CD8-positive, alpha-beta memory T cell (primary cell): ENCODE measurements at places on chromosomes 12 and 14.
A peak's percentile ranks its signal among the peaks of the same experiment; 100 is the strongest.

DNA sequence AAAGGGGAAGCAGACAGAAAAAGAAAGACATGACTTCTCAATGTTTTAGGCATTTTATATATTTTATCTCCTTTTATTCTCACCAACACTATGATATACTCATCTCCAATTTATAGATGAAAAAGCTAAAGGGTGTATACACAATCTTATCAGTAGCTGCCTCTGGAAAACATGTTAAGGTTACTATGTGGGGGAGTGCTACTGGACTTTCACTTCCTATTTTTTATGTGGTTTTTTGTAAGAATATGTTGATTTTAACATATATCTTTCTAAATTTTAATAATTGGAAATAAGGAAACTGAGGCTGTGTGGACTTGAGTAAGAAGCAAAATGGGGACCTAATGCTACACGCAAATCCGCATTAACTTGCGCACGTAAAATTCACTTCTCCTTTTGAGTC lies 99.6 kb upstream of the PDE3A start:
- no peak overlapping the region for H3K27ac ChIP-seq
- no peak overlapping the region for H3K4me3 ChIP-seq
- no peaks in the 10 kb centered on the region for H3K4me1 ChIP-seq
- no peak for DNase-seq
- H3K36me3 ChIP-seq = no peaks in the 10 kb centered on the region

DNA sequence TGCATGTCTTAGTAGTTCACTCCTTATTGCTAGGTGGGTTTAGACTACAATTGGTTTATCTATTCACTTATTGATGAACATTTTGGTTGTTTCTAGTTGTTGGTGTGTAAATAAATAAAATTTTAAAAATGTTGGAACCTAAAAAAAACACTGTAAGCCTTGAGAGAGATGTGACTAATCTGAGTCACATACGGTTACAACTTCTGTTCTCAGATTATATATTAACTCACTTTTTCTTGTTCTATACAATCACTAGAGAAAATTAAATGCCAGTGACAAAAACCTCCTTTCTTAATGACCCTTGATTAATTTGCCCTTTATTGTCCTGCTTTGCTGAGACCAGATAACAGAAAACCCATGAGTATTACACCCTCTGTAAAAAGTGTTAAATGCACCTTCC lies 7.1 kb upstream of the TDG start:
- H3K27me3 ChIP-seq = no peaks in the 10 kb centered on the region
- peaks cover 14% of the 10 kb centered on the region for H3K4me1 ChIP-seq
- DNase-seq = no peak
- no peak overlapping the region for H3K4me3 ChIP-seq
- no peak overlapping the region for H3K27ac ChIP-seq

DNA sequence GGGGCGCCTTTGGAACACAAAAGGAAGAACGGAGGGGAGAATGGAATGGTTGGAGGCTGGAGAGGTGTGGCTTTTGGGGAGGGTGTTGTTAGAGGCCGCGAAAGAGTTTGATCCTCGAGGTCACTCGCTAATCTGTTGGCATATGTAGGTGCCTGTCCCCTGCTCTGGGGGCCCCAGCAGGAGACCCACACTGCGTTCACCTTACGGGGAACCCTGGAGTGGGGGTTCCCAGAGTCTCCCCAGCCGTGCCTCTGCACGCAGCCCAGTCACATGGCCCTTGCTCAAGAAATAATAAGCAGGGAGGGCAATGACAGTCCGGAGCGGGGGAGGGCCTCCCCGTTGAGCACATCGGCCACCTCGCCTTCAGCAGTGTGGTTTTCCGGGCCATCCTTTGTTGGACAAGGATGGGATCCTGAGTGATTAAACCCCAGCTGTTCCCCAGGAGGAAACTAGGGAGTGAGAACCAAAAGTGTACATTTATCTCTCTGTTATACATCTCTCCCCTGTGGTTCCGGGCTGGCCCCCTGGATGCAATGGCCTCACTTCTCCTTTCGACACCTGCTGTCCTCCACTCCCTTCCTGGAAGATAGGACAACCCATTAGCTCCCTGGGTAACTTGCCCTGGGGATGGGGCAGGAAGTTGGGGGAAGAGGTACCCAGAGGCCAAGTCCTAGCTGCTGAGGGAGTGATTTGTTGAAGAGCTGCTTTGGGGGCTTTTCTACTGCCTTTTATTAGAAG lies 1.3 kb downstream of the PLEKHG3 start:
- H3K4me1 ChIP-seq = peaks cover 68% of the 10 kb centered on the region
- H3K4me3 ChIP-seq = peak overlapping the region; percentile 54
- no peaks in the 10 kb centered on the region for H3K36me3 ChIP-seq
- H3K27ac ChIP-seq = peak overlapping the region; percentile 33
- no peak for DNase-seq
- H3K27me3 ChIP-seq = peaks cover 23% of the 10 kb centered on the region

DNA sequence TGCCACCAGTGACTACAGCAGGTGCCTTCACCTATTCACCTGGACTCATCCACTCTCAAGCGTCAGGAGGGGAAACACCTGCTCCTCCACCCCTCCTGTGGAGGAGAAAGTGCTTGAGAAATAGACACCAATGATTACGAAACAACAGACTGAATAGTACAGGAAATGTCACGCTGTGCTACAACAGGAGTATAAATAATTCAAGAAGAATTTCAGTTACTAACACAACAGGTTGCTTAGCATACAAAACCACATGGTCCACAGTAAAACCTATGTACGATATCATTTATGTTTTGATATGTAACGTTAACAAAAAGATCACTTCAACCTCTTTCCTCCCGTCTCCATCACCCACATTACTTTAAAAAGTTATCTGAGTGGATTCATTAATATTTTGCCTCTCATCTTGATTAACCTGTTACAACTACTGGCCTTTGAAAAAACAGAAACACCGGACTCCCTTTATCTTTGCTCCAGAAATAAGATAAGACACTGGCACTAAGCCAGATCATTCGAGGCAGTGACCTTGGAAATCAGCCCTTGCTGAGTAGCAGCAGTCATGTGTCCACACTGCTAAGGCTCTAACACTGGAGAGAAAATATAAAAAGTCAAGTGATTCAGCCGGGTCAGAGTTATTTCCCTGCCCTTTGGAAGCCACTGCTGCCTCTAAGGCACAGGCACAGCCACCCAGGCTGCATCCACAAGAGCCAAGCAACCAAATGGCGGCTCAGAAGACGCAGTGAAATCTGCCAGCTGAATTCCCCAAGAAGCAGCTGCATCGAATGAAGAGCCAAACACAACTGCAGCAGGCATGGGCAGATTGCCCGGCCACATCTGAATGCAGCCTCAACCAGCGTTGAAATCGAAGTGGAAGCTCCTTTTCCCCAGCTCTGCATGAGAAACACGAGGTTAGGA lies 40.9 kb downstream of the NT5DC3 start:
- no peaks in the 10 kb centered on the region for H3K36me3 ChIP-seq
- no peak overlapping the region for H3K27ac ChIP-seq
- H3K27me3 ChIP-seq = no peaks in the 10 kb centered on the region
- H3K4me3 ChIP-seq = no peak overlapping the region
- no peaks in the 10 kb centered on the region for H3K4me1 ChIP-seq

DNA sequence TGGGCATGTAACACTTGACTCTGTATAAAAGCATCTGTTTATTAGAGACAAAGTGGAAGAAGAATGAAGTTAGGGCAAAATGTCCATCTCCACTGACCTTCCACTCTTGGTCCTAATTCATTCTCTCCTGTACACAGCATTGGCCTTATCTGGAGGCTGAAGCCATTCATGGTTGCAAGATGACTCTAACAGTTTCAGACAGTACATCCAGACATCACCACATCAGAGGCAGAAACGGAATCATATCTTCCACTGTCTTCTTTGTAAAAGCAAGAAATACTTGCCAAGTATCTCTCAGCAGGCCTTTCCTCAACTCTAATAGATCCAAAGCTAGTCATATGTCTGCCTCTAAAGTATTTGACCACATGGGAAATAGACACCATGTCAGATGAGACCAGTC lies 41.1 kb downstream of the PTHLH start:
- H3K27me3 ChIP-seq = no peaks in the 10 kb centered on the region
- no peak overlapping the region for H3K27ac ChIP-seq
- no peak for DNase-seq

DNA sequence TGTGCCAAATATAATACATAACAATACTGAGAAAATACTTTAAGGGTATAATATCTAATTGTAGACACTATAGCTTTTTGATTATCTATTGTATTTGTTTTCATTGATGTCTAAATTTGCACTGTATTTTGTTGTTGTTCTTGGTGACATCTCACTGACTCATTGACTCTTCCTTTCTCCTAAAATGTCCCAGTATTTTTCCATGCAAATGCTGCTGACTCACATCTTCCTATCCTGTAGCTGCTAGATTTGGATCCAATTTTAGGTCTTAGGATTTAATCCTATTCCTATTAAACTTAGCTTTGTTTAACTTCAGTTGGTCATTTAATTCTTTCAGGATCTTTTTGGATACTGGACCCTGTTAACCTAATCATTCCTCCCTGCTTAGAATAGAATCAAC lies 148.5 kb downstream of the TMTC2 start:
- no peaks in the 10 kb centered on the region for H3K27me3 ChIP-seq
- no peak overlapping the region for H3K27ac ChIP-seq
- H3K4me1 ChIP-seq = no peaks in the 10 kb centered on the region
- no peak for DNase-seq
- H3K36me3 ChIP-seq = no peaks in the 10 kb centered on the region

DNA sequence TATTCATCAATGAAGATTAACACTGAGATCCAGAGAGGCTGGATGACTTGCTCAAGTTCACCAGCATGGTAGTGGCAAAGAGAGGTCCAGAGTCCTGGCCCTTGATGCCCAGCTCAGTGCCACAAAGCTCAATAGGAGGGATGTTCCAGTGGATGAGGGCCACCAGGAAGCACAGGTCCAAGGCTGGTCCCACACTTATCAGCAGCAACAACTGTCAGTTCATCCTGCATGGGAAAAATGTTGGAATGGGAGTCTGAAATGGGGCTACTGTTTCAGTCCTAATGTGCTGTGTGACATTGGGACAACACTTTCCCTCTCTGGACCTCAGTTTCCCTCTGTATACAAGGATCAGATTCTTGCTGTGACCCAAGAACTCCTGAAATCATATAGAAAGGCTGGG lies 11.2 kb downstream of the SERPINA5 start:
- no peaks in the 10 kb centered on the region for H3K4me1 ChIP-seq
- no peaks in the 10 kb centered on the region for H3K27me3 ChIP-seq
- no peak overlapping the region for H3K4me3 ChIP-seq
- H3K27ac ChIP-seq = no peak overlapping the region
- no peaks in the 10 kb centered on the region for H3K36me3 ChIP-seq

DNA sequence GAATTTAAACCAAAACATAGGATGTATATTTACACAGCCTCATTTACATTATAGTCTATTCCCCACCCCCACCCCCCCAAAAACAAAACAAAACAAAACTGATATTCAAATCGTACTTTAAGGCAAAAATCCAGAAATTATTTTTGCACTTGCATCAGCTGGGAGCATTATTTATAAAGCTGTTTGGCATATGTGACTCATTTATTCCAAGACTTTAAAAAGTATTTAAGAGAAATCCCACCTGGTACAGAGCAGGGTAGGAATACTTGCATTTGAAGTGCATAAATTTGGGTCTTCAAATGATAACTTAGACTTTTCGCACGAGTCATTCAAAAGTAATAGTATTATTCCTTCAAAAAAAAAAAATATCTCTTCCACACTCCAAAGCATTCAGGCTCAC lies 1.1 kb downstream of the KLHL28 start:
- no peak for DNase-seq
- peak overlapping the region; percentile 90 for H3K4me3 ChIP-seq
- H3K27me3 ChIP-seq = no peaks in the 10 kb centered on the region
- peak overlapping the region; percentile 97 for H3K27ac ChIP-seq
- H3K36me3 ChIP-seq = no peaks in the 10 kb centered on the region

- no peak overlapping the region for H3K27ac ChIP-seq
- H3K4me3 ChIP-seq = no peak overlapping the region
- no peak for DNase-seq
- no peaks in the 10 kb centered on the region for H3K4me1 ChIP-seq
These were observed 32.9 kb downstream of the FBXW8 start for GRCh38 chr12:116943419-116944372.

GRCh38 chr12:129049917-129050316 lies 196.6 kb downstream of the GLT1D1 start:
- no peaks in the 10 kb centered on the region for H3K36me3 ChIP-seq
- no peak overlapping the region for H3K4me3 ChIP-seq
- H3K4me1 ChIP-seq = no peaks in the 10 kb centered on the region
- DNase-seq = no peak
- H3K27me3 ChIP-seq = no peaks in the 10 kb centered on the region

- no peaks in the 10 kb centered on the region for H3K27me3 ChIP-seq
- no peaks in the 10 kb centered on the region for H3K4me1 ChIP-seq
- DNase-seq = no peak
- no peaks in the 10 kb centered on the region for H3K36me3 ChIP-seq
- H3K4me3 ChIP-seq = no peak overlapping the region
These were observed 71.9 kb upstream of the METAP2 start for GRCh38 chr12:95402096-95402495.

- DNase-seq = no peak
- H3K27ac ChIP-seq = no peak overlapping the region
- H3K4me3 ChIP-seq = no peak overlapping the region
- H3K36me3 ChIP-seq = no peaks in the 10 kb centered on the region
- no peaks in the 10 kb centered on the region for H3K27me3 ChIP-seq
These were observed 222.7 kb downstream of the ERC1 start for GRCh38 chr12:1213618-1214205.

DNA sequence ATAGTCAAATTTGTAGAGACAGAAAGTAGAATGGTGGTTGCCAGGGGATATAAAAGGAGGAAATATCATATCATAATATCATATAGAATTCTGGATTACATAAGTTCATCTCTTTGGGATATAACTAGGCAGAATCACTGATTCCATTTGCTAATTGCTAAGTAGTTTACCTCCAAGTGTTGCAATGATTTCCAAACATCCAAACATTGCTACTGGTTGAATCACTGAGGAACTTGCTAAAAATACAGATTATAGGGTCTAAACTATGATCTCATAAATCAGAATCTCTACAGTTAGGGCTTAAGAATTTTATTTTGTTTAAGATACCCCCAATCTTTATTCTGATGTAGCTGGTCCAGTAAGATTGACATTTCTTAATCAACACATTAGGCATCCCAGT lies 16.1 kb upstream of the TAS2R42 start:
- H3K27ac ChIP-seq = no peak overlapping the region
- no peak overlapping the region for H3K4me3 ChIP-seq
- no peak for DNase-seq
- H3K27me3 ChIP-seq = no peaks in the 10 kb centered on the region
- H3K4me1 ChIP-seq = no peaks in the 10 kb centered on the region

GRCh38 chr14:52551696-52552062 lies 626 bp downstream of the TXNDC16 start:
- peak overlapping the region; percentile 81 for H3K27ac ChIP-seq
- no peak for DNase-seq
- no peaks in the 10 kb centered on the region for H3K36me3 ChIP-seq

DNA sequence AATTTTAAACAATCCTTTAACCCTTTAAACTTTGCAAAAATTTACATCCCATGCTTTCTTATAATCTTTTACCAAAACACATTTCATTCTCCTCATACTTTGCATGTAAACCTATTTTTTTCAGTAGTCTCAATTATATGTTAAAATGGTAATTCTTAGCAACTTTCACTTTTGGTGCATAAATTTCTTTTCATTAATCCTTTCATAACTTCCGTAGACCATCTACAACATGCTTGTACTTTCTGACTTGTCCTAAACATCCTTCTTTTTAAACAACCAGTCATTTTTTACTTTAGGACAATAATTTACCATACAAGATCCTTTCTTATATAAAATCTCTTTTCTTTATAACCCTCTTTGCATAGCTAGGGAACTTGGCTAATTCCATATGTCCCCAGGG lies 19.5 kb downstream of the CCDC91 start:
- H3K27ac ChIP-seq = no peak overlapping the region
- DNase-seq = no peak
- no peaks in the 10 kb centered on the region for H3K27me3 ChIP-seq
- no peaks in the 10 kb centered on the region for H3K36me3 ChIP-seq
- no peaks in the 10 kb centered on the region for H3K4me1 ChIP-seq
- no peak overlapping the region for H3K4me3 ChIP-seq
